Fibroblast of mammary gland (primary cell): ENCODE measurements at places on chromosomes 16 and 17.
A peak's percentile ranks its signal among the peaks of the same experiment; 100 is the strongest.

DNA sequence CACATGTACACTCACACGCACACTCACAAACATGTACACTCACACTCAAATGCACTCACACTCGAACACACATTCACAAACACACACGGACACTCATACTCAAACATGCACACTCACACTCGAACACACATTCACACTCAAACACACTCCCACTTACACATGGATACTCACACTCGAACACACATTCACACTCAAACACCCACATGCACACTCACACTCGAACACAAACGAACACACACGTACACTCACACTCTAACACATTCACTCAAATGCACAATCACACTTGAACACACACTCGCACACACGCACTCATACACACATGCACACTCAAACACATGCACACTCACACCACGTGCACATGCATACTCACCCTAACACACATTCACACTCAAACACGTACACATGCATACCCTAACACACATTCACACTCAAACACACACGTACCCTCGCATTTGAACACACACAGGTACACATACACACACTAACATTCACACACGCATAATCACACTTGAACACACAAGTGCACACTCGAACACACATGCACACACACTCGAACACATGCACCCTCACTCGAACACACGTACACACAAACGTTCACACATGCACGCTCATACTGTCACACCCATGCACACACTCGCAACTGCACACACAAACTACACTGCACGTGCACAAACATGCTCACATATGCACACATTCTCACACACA, 41.8 kb downstream of the CFAP20 start:
- no peak for DNase-seq

GRCh38 chr17:73610331-73610911, 33.8 kb downstream of the SDK2 start:
- no peak for DNase-seq

DNA sequence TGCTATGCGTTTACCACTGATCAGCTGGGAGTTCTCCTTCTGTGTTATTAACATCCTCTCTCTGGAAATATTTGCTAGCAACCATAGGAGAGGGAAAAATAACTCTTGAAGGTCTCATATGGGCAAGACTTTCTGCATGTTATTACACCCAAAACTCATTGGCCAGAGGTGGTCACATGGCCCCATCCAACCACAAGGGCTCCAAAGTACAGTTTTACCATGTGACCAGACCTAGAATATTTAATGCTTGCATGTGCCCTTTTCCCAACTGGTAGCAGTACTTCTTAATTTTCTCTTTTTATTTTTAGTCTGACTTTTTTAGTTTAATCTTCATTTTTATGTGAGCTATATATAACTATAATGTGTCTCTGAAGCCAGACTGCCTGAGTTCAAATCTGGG, 141.0 kb upstream of the NOG start:
- no peak for DNase-seq

- peak; percentile 95 for DNase-seq
Measured at GRCh38 chr17:43467981-43468581, 15.7 kb upstream of the DHX8 start.

DNA sequence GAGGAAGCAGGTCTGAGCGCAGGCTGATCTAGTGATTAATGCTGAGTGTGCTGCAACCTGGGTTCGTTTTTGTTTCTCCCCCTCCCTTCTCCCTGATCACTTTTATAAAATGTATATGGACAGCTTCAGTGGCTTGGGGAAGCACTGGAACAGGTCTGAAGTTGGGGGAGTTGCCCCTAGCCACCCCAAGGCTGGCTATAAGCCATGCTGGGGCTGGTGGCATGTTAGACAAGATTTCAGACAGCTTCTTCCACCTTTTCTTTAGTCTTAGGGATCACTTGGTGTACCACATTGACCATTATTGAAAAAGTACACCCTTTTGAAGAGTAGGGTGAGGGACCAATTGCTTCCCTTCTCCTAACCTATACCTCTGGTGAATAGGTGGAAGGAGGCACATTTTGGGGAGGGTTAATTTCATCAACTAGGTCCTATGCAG, 3.8 kb upstream of the VAC14 start:
- DNase-seq: no peak

DNA sequence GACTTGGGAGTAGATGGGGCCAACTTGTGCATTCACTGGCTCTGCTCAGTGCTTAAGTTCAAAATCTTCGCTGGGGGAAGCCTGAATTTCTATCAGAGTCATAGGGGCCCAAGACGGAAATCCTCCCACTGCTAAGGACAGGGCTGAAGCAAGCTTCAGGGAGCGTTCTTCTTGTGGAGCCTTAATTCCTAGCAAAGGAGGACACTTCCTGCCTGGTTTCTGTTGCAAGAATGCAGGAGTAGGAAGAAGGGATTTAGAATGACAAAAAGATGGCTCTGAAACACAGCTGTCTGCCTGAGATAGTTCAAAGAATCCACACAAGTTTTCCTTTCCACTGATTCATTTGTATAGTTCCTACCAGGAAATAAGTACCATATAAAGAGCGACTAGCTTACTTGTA, 26.4 kb downstream of the PSME3IP1 start:
- DNase-seq: no peak

DNA sequence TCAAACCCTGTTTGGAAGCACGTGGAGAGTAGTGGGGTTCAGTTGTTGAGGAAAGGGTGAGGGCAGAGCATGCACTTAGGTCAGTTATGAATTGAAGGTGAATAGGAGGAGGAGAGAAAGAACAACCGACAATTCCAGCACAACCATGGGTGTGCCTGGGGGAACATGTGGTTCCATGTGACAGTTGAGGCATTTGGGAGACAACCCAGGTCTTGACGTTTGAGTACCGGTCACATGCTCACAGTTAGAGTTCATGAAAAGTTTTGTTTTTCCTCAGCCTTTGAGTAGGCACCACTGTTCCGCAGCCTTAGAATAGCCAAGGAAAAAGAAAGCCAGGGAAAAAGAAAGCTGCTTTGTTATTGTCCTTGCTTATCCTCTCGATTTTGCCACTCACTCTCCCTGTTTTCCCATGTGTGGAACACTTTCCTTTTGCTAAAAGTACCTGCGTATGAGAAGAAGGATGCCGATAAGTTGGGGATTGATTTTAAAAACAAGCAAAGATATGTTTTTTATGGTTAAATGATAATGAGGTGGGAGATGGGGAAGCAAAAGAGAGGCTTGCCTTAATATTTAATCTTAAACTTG, 25.6 kb upstream of the ABCC11 start:
- DNase-seq: no peak

DNA sequence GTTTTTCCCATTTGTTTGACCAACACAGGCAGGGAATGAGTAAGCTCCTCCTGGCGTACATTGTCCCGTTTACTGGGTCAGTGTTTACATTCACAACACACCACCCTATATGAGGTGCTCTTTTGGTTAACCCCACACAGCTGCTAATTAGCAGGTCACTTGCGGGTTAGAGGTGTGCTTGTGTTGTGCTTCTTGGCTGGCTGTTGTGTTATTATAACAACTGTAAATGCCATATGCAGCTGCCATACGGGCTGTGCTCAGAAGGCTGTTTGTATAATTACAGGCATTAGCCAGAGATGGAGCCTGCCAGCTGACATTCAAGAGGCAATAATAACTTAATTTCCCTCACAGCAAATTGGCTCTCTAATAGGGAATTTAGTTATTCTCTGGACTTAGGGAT, 205.1 kb upstream of the ELAC2 start:
- no peak for DNase-seq

DNA sequence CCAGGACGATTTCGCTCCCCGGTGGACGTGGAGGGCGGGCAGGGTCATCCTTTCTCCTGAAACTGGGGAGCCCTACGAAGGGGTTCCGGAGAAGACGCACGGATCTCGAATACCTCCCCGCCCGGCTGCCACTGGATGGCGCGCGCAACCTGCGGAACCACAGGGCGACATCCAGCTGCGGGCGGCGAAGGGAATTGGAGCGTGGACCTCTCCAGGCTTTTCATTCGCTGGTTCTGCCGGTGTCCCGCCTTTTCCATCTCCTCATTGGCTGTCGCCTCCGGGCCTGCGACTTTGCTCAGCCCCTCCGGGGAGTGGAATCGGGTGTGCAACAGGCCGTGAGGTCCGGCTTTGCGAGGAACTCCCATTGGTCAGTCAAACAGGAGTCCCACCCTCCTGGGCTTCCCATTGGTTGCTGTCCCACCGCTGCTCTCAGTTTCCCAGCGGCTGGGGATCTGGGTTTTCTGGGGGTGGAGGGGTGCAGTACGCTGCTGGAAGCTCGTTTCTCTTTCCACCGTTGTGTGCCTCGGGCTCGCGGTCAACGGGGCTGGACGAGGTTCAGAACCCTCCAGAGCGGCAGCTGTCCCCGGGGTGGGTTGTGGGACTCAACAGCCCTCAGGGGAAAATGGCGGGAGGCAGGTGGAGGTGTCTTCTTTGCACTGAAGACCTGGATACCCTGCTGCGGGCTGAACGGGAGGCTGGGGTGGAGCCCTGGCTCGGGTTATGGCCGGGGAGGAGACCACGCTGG, 14.5 kb downstream of the OR1D5 start:
- DNase-seq: peak; percentile 98

DNA sequence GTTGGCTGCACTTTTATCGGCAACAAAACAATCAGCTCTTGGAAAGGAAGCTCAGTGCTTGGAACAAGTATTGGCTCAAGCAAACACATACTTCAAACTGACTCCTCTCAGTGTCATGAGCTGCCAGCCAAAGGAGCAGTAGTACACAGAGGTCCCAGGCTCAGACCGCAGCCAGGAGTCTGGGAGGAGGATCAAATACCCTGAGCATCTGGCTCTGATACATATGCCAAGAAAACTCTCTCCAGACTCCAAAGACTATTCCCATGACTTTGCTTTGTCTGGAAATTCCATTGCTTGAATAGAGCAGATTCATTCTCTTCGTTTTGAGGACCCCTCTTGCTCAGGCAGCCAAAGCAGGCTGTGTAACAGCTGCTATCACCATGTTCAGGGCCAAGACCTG, 501.6 kb upstream of the PSMD7 start:
- DNase-seq: no peak

DNA sequence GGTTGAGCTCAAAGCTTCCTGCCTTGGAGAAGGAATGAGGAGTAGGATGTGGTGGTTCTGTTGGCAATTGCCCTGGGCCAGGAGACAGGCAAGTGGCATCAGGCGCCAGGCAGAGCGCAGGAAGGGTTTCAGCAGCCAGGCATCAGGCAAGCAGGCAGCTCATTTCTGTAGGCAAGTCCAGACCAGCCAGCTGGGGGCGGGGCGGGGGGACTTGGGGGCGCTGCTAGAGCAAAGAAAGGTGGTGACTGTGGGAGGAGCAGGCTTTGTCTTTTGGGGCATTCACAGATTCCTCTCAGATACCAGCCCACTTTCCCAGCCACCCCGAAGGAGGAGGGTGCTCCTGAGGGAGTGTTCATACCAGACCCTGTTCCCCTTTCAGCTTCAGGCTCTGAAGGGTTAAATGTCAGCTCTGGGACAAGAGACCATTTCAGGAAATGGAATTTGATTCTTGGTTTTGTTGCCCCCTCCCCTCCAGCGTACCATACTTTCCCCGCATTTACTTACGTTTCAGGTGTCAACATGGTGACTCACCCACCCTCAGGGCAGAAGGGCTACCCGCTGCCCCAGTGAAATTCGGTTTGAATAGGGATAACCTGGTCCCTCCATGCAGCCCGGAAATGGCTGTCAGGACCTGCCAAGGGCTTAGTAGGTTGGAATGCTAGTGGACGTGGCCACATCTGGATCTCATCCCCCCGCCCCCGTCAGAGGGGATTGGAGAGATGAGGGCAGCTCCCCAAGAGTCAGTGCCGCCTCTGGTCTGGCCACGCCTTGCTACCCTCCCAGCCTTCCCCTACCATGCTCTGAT, 13.2 kb downstream of the NGFR start:
- DNase-seq: peak; percentile 19

DNA sequence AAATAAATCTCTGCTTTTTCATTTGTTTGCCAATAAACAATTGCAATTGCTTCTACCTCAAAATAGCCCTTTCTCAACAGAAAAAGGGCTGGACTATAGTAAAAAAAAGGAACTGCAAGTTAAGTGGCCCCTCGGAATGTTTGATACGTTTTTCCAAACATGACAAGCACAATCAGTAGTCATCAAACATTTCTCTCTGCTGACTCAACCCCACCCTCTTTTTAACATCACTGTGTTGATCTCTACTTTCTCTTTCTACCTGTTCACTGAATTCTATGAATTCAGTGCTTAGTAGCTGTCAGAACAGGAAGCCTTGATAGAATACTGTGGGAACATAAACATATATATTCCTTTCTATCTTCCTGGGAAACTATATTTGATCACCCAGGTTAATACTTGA, 116.5 kb upstream of the AXIN2 start:
- peak; percentile 25 for DNase-seq

- no peak for DNase-seq
Measured at GRCh38 chr16:84913315-84913714, 93.5 kb downstream of the CRISPLD2 start.

- DNase-seq: no peak
Measured at GRCh38 chr16:79137426-79137939, 463.1 kb downstream of the MAF start.

- peak; percentile 97 for DNase-seq
Measured at GRCh38 chr17:12627177-12627629, 38.5 kb upstream of the MYOCD start.

DNA sequence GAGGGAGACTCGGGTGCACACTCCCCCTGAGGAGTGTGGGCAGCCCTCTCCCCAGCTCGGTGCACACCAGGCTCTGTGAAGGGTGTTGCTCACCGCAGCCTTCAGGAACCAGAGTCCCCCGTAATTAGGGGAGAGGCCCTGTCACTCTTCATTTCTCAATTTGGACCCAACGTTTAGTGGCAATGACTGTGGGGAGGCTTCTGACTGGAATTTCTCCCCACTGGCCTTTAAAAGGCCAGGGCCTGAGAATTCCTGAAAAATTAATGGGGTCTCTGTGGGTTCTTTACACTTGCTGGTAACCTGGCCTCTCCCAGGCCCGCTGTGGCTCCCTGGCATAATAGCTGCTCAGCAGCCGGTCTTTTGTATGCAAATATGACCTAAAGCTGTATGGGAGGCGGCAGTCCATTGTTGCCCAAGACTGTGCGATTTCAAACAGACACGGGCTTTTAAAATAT, 209.7 kb downstream of the MSI2 start:
- DNase-seq: no peak
